Body of pancreas (tissue), 4 donors: ENCODE measurements at places on chromosomes 11 and 22. TPM values are rescaled to one million over a fixed set of nuclear protein-coding genes. Genes with fewer than 3 reads are reported as not detected.

DNA sequence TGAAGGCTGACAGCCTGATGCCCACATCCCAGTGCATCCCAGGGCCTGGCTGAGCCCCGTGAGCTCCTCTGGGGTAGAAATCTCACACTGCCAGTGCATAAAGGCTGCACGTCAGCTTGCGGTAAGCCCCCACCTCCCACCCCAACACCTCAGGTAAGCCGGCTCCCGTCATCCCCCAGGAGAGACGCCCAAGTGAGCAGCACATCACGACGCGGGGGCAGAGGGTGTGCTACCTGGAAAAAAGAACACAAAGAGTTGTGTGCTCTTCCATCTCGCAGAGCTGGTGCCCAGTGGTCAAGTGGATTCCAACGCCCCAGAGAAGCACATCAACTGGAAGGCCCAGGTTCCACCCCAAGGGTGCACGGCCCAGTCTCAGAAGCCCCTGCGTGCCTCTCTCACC is 50.0 kb downstream of the IGSF9B start:
- H3K36me3 ChIP-seq: no peaks in the 10 kb centered on the region
- no peaks in the 10 kb centered on the region for H3K27me3 ChIP-seq
- no peak overlapping the region for H3K27ac ChIP-seq
- no peak overlapping the region for H3K4me3 ChIP-seq

- no peak overlapping the region for H3K4me3 ChIP-seq
- H3K27me3 ChIP-seq: no peaks in the 10 kb centered on the region
- no peak overlapping the region for H3K27ac ChIP-seq
- H3K36me3 ChIP-seq: no peaks in the 10 kb centered on the region
- DNase-seq: no peak
Measured at GRCh38 chr11:128343135-128343514, 244.2 kb downstream of the ETS1 start.

DNA sequence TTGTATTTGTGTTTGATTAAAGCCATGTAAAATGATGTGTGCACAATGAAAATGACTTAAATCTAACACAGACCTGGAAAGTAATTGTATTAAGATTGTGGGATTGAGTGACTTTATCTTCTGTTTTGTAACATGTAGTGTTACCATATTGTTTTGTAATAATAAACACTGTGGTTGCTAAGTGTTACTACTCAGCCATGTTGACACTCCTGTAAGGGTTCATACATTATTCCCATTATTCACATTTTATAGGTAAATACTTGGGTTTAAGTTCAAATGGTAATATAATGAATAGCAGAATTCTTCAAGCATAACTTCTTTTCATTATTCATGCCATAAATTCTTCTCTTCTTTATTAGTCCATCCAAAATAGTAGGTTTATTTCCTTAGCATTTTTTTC is 69.0 kb downstream of the ZC3H12C start:
- H3K27ac ChIP-seq: no peak overlapping the region
- H3K36me3 ChIP-seq: peaks cover 6% of the 10 kb centered on the region
- DNase-seq: no peak
- no peaks in the 10 kb centered on the region for H3K27me3 ChIP-seq
- no peak overlapping the region for H3K4me3 ChIP-seq

KCTD14 gene
- 12.2 TPM for total RNA-seq

- peak; percentile 47 for DNase-seq
- no peaks in the 10 kb centered on the region for H3K4me1 ChIP-seq
- no peaks in the 10 kb centered on the region for H3K36me3 ChIP-seq
- H3K4me3 ChIP-seq: no peak overlapping the region
- no peak overlapping the region for H3K27ac ChIP-seq
Measured at GRCh38 chr11:32052215-32052614, 38.7 kb upstream of the RCN1 start.
